ENCODE measurements at places on chromosomes 2 and 18. TPM values are rescaled to one million over a fixed set of nuclear protein-coding genes. Genes with fewer than 3 reads are reported as not detected.

DNA sequence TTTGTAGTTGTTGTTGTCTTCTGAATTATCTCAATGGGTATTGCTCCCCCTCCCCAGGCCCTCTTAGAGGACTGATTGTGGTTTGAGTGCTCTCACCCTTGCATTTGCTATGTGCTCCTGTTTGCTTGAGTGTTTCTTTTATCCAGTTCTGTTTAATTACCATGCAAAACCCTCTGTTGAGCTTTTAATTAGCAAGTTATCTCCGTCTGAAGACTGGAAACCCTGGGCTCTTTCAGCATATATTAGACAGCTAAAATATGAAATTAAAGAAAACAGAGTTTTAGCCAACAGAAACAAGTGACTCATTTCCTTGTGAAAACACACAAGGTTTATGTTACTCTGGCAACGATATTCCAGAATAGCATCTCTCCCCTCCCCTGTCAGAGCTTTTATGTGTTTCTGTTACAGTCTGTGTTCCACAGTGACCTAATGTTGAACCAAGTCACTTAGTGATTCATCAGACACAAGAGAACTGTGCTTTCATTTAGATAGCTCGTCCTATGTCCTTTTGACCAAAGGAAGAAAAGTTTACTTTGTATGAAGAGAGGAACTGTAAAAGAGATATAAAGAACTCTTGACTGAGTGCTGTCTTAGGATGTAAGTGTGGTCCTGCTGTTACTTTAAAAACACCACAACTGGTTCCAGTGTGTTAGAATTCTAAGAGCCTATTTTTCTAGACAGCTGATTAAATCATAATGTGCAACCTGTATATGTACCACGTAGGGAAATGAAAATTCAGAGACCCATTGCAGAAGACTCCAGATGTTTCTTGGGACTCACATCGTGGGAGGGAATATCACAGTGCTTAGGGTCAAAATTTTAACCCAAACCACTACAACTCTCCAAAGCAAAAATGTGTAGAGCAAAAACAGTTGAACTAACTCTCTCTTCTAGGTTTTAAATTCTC lies 172.8 kb upstream of the RBMS1 start:
- peaks cover 4% of the 10 kb centered on the region for H3K4me1 ChIP-seq
- no peak overlapping the region for H3K4me3 ChIP-seq
- no peaks in the 10 kb centered on the region for H3K36me3 ChIP-seq
- no peaks in the 10 kb centered on the region for H3K27me3 ChIP-seq

DNA sequence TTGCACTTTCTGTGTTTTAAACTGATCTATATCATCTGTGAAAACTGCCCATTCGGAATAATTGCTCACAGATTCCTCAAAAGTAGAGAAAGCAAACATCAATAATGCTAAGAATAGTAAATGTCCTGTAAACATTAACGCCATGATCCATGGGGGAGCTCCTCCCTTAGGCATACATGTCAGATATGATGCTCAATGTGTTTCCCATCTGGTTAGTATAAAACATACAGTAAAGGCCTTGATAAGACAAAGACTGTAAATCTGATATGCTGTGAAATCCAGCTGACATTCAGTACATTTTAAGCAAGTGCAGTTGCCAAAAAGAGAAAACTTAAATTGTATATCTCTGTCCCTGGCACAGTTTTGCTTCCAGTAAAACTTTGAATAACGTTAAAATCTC lies 2.1 kb downstream of the DSEL start:
- H3K36me3 ChIP-seq, result no peaks in the 10 kb centered on the region
- H3K4me3 ChIP-seq, result no peak overlapping the region
- no peak overlapping the region for H3K27ac ChIP-seq
- no peaks in the 10 kb centered on the region for H3K27me3 ChIP-seq

GRCh38 chr2:168155680-168156079 lies 91.7 kb downstream of the STK39 start:
- H3K4me3 ChIP-seq, result no peak overlapping the region
- H3K27ac ChIP-seq, result no peak overlapping the region
- H3K36me3 ChIP-seq, result no peaks in the 10 kb centered on the region
- peaks cover 26% of the 10 kb centered on the region for H3K4me1 ChIP-seq

DNA sequence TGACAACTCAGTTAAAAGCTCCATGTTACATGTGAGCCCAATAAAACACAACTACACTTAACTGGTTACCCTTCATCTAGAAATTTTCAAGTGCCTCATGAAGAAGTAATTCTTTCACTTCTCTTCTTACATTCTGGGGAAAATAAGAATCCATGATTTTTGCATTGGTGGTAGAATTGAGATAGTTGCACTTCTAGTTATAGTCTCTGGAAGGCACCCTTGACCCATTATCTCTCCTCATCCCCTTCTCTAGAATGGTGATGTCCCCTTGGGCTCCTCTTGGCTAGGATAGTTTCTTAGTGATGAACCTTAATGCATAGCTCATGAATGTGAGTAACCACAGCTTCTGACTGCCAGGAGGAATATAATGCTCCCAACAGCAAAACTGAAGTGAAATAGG lies 3.6 kb downstream of the LGALSL start:
- H3K36me3 ChIP-seq, result peaks cover 6% of the 10 kb centered on the region
- no peak for DNase-seq
- peaks cover 54% of the 10 kb centered on the region for H3K4me1 ChIP-seq
- no peak overlapping the region for H3K4me3 ChIP-seq
- H3K27ac ChIP-seq, result no peak overlapping the region
- H3K27me3 ChIP-seq, result no peaks in the 10 kb centered on the region

DNA sequence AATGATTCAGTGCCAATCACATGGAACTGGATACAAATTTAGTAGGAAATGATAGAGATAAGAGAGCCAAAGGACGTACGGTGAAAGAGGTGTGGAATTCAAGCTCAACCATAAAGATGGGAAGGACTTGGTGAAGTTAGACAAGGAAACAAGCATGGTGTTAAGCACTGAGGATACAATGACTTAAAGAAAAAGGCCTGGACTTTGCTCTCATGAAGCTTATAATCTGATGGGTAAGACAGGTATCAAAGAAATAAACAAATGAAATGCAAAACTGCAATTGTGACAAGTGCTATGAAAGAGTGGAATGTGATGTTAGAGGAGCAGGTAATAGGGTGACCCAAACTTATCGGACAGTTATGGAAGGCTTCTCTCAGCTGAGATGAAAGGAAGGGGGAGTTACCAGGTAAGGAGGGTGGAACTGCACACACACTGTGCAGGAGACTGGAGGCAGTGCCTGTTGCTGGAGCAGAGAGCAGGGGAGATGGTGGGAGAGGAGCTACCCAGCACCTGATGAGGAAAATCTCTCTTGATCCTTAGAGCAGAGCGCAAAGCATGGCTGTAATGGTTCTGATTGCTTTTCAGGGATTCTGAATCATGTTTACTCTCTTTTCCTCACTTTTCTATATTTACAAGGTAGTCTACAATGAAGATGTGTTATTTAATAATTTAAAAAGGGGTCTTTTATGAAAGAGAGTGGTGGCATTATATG lies 107.6 kb upstream of the BZW1 start:
- no peaks in the 10 kb centered on the region for H3K27me3 ChIP-seq
- DNase-seq, result no peak
- H3K27ac ChIP-seq, result no peak overlapping the region
- H3K36me3 ChIP-seq, result no peaks in the 10 kb centered on the region
- H3K4me3 ChIP-seq, result no peak overlapping the region

Gene LIMS4
- 0.87 TPM for total RNA-seq

Gene EMILIN1
- total RNA-seq, result 69.5 TPM

Gene CTLA4
- total RNA-seq, result not detected

Gene ANKRD30BL
- total RNA-seq, result not detected

Gene EVX2
- total RNA-seq, result not detected

Gene CDH19
- 457 TPM for total RNA-seq

Gene BOLL
- total RNA-seq, result not detected
